Suppressor macrophage treated with lipopolysaccharide for 4 hours (primary cell): ENCODE measurements at places on chromosomes 2 and 18.
A peak's percentile ranks its signal among the peaks of the same experiment; 100 is the strongest.

DNA sequence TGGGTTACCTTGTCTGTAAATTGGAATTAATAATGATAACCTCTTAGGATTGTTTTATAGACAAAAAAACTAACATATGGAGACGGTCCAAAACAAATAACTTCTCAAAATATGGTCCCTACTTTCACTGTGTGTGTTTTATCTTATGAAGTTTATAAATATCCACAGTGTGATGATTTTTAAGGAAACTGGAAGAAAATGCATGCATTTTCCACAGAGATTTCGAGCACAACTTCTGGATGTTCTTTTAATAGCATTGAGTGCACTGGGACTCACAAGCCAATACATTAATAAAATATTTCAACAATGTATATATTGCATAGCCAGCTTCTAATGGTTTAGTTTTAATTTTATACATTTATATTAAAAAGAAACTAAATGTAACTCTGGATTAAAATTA is 87.9 kb upstream of the SPHKAP start:
- no peak for DNase-seq

GRCh38 chr2:102508863-102509262 is 35.8 kb downstream of the SLC9A4 start:
- peak; percentile 69 for DNase-seq

DNA sequence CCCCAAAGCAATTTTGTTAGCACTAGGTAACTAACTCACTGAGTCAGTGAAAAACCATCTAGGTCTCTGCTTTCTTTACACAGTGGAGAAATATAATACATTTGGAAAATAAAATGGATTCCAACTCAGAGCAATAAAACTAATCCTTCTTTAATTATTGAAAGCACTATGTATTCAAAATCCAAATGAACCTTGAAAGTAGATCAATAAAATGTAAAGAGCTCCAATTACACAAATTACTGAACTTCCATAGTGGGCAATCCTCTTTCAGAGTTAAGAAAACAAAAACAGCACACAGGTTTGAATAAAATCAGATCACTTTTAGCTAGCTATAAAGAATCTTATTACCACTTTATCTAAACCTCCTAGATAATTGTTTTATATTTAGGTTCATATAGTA is 208.1 kb downstream of the NR4A2 start:
- DNase-seq = no peak

DNA sequence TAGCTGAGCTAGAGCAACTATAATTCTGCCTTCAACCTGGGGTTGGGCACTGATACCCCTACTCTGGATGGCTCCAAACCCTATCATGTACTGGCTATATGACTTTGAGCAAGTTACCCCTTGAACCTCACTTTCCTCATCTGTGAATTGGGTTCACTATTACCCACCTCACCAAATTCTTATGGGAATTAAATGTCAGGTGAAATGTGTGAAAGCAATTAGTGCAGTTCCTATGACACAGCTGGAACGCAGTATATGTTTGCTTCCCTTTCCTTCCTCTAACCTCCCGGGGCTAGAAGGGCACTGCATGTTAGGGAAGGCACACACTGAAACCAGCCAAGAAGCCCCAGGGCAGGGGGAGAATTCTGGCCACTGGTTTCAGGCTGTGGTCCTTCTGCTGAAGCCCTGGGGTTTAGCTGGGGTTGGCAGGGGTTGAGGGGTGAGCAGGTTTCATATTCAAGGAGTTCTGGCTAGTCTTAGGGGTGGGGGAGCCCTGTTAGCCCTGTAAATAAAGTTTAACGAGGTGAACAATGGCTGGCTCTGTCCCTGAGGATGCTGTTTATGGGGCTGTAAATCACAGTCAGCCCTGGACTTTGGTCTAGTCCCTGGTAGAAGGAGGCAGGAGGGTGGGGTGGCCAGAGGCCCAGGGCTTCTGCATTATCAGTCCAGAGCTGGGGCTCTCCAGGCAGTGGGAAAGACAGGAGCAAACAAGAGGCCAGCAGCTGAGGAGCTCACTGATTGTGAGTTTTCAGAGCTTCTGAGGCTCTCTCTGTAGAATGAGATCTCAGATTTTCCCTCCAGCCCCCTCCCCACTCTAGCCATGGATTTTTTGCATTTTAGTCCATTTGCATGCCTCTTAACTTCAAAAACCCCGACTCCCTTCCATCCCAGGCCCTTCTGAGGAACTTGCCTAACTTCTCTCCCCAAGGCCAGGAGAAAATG is 8.0 kb downstream of the PKDCC start:
- no peak for DNase-seq

DNA sequence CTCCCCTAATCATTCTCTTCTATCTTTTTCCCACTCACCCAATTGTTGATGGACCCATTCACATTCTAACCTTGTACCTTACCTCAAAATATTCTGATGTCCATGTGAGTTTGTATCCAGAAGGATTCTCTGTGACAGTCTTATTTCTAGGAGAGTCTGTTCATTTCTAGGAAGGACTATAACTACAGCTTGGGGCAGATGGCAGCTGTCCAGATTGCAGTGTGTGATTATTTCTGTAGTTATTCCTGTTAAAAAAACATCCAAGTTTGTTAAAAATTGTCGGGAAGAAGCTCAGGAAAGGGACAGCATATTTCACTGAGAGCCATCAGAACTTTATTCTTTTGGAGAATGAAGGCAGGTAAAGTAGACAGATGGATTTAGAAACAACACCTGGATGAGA is 142.6 kb downstream of the RAPGEF4 start:
- DNase-seq = no peak

GRCh38 chr2:96869281-96869821 is 529 bp downstream of the SEMA4C start:
- no peak for DNase-seq

GRCh38 chr2:71711133-71711855 is 257.9 kb downstream of the DYSF start:
- DNase-seq = no peak

- DNase-seq = peak; percentile 34
These were observed 34.7 kb downstream of the KLF7 start for GRCh38 chr2:207130958-207131521.
